Stimulated activated CD8-positive, alpha-beta memory T cell treated with anti-CD3 and anti-CD28 coated beads, Interleukin-15, amount 100 ng/mL, for 4 hours (primary cell): ENCODE measurements at places on chromosomes 1 and 21.

GRCh38 chr21:35401476-35401875 is 352.4 kb upstream of the RUNX1 start:
- no peak for DNase-seq

DNA sequence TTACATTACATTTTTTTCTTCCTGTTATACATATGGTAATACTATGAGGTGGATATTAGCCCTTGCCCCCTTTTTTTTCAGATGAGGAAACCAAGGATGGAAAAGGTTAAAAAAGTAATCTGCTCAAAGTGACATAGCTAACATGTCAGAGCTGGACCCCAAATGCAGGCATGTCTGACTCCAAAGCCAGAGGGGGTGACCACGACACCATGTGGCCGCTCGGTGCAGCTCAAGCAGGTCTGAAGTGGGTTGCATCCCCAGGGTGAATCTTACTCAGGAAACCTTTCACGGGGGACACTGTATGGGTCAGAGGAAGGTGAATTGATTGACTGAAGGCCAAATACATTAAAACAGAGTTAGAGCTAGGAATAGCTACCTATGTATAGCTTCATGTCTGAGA is 34.8 kb downstream of the CD34 start:
- DNase-seq, result no peak

GRCh38 chr1:238466459-238466858 is 575.7 kb upstream of the ZP4 start:
- no peak for DNase-seq

GRCh38 chr1:37556712-37557196 is at the start of gene DNALI1:
DNALI1 (plus strand) TSS chr1:37556940; CDS start chr1:37556995, 55 bp downstream.
- no peak for DNase-seq

GRCh38 chr1:37484325-37485051 is 10.1 kb downstream of the ZC3H12A start:
- DNase-seq, result no peak

DNA sequence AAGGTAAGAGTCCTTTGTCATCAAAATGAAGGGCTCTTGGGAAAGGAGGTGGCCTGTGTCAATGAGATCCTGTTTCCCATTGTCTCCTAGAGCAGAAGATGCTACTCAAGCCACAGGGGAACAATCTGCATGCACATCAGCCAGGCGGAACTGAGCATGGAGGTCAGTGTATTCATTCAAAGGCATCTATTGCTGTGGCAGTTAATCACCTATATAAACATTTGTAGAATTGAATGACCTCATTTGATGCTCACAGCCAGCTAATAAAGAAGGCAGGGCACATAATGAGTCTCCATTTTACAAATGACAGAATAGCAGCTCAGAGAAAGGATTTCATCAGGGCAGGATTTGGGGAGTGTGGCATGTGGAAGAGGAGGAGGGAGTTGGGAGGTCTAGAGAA is 5.7 kb upstream of the FYB2 start:
- no peak for DNase-seq

GRCh38 chr1:93575621-93576284 is 105.9 kb downstream of the BCAR3 start:
- no peak for DNase-seq

- DNase-seq, result no peak
These were observed 4.7 kb downstream of the MINDY1 start for GRCh38 chr1:151002051-151002450.

DNA sequence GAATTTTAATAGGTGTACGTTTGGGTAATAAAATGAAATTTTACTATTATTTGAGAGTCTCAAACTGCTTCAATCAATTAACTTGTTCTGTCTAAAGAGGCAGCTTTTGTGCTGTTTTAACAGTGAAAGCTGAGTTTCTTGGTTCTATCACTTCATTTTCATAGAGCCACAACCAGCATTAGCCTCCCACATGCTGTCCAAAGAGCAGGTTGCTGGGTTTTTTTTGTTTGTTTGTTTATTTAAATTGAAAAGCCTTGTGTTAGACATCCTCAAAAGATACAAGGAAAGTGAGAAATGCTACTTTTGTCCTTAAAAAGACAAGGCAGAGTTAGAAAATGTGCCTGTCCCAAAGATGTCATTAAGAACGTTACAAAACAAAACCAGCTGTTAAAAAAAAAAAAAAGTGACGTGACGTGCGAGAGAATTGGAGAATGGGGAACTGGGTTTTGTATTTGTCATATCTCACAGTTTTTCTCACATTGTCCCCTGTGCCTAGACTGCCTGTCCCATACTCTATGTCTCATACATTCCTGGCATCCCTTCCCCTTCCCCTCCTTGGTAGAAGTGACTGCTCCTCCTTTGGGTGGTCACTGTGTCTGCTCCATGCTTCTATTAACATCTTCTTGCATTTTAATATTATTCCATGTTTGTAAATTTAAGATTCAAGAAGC is 63.1 kb upstream of the CD34 start:
- DNase-seq, result no peak

DNA sequence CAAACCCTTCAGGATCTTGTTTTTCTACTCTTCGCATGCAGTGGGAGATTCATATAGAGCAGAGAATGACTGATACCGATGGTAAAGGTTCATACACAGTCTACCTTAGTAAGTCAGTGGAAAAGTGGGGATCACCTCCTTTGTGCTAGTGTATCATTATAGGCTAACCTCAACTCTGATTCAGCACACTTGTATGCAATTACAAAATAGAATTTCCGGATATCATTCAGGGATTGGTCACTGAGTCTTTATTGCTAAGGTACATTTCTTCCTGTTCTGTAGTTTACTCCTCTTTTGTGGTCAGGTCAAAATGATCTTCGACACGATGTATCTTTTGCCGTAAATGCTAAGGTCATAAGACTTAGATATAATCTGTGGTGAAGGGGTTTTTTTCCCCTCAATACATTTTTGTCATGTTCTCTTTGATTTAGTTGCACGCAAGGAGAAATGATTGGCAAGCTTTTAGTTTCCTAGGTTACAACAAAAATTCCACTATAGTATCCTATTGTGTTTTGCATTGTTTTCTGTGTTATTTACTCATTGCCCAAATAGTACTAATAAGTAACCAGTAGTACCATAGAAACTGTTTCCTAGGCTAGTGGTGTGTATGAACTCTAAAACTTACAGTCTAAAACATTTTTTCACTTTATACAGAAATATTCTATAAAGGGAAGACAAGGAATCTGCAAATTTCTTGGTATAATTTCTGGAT is 35.7 kb upstream of the PLA2G4A start:
- DNase-seq, result no peak

GRCh38 chr1:99352821-99353220 is 88.5 kb downstream of the PLPPR4 start:
- no peak for DNase-seq

GRCh38 chr1:94142022-94142421 is 21.1 kb upstream of the ABCA4 start:
- DNase-seq, result no peak

DNA sequence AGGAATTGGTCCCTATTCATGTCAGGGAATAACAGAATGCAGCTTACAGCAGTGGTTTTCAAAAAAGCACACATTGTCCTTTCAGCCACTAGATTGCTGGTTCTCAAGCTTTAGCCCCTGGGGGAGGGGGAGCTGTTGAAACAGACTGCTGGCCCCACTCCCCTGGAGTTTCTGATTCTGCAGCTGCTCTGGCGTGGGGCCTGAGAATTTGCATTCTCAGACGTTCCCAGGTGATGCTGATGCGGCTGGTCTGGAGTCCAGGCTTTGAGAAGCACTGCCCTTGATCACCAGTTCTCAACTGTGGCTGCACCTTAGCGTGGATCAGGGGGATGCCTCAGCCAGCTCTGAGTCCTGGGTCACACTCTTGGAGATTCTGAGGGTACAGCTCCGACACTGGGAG is 62.7 kb upstream of the LAPTM5 start:
- no peak for DNase-seq

DNA sequence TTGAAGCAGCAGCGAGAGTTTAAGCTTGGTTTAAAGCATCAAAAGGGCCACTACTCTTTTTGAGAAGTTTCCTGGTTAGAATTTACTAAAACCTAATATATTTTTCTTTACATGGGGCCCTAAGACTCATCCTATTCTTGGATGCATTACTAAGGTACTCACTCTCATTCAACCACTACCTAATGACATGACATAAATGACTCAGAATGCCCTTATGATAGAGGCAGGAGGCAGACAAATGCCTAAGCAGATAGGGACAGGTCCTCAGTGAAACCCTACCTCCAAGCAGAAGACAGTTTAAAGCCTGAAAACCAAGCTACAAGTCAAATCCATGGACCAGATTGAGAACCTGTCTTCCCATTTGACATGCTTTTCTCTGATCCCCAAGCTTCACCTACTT is 34.3 kb upstream of the SLC35A3 start:
- DNase-seq, result no peak

DNA sequence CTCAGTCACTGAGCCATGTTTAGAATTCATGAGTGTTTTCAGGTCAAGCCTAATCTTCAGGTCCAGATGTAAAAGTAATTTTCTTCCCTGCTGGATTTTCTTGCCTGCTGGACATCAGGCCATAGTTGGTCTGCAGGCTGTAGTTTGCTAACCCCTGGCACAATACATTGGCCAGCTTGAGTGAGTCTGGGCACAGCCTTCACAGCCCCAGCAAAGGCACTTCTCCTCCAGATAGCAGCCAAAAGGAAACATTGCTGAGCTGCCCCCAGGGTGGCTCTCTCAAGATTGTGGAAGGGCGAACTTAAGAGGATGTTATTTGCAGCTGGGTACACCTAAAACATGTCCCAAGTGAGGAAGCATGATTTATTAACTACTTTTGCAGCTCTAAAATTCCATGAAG is 126.8 kb downstream of the PIK3R3 start:
- no peak for DNase-seq

DNA sequence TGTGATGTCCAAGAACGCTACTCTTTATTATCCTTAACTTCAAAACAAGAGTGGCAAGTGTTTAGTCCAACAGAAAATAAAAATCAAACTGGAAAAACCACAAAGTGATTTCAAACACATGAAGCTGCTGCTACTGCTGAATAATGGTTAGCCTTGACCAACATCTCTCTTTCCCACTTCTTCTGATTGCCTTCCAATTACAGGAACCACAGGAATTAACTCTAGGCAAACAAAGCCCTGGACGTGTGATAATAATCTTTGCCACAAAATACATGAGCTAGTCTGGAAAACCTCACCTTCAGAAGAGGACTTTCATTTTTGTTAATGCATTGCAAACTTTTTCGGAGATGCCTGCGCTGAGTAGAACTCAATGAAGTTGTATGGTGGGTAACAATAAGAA is 48.6 kb upstream of the COL11A1 start:
- DNase-seq, result no peak

GRCh38 chr21:36274128-36274527 is 45.9 kb upstream of the MORC3 start:
- no peak for DNase-seq

DNA sequence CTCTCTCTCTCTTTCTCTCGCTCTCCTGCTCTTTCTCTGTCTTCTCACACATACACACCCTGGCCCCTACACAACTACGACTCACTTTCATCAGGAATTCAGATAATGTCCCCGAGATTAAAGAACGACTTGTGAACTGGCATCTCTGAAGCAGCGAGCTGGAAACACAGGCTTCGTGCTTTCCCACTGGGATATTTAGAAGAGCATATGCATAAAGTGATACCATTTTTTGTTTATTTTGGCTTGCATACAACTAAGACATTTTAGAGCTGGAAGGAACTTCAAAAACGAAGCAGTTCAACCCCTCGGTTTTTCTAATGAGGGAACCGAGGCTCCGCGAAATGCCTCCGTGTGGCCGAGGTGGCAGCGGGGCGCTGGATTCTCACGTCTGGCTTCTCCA is 88.6 kb downstream of the ZBTB18 start:
- no peak for DNase-seq

DNA sequence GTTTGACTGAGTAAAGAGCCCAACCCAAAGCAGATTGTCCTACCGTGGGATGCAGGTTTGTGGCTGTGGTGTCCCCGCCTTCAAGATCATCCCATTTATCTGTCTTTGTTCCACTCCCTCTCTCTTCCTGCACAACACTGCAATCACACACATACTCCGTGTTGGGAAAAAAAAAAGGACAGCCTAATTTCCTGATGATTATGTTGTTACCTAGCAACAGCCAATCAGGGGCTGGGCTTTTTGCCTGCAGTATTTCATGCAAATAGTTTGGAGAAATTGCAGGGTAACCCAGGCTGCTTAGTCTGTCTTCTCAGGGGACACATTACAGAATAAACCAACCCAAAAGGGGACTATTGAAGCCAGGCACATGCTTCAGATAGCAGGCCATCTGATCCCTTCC is 38.3 kb downstream of the PHC2 start:
- no peak for DNase-seq

GRCh38 chr1:33120436-33121231 is 39.7 kb downstream of the AZIN2 start:
- DNase-seq, result no peak

- DNase-seq, result no peak
These were observed 50.9 kb downstream of the ITPKB start for GRCh38 chr1:226688056-226688748.

- no peak for DNase-seq
These were observed 27.0 kb upstream of the PRSS38 start for GRCh38 chr1:227788271-227789083.

DNA sequence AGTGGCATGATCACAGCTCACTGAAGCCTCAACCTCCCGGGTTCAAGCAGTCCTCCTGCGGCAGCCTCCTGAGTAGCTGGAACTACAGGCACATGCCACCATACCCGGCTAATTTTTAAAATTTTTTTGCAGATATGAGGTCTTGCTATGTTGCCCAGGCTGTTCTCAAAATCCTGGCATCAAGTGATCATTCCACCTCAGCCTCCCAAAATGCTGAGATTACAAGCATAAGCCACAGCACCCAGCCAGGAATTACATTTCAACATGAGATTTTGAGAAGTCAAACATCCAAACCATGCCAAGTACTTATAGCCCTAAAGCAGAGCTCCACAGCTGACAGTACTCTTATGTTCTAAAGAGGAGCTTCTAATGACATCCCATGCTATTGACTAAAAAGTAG is 200.1 kb downstream of the FCRL5 start:
- DNase-seq, result no peak
